Activated CD4-positive, alpha-beta T cell treated with anti-CD3 and anti-CD28 coated beads, Interleukin-10, Interleukin-2, amounts not matched to agents 100 ng/mL and 50 ng/mL, durations not matched to agents 16 hours and 8 hours (primary cell): ENCODE measurements at places on chromosomes 7 and 10.

- DNase-seq = no peak
Observed at GRCh38 chr7:24862461-24862860, 105.2 kb upstream of the GSDME start.

- peak; percentile 38 for DNase-seq
Observed at GRCh38 chr7:33050535-33051318, 11.8 kb downstream of the NT5C3A start.

DNA sequence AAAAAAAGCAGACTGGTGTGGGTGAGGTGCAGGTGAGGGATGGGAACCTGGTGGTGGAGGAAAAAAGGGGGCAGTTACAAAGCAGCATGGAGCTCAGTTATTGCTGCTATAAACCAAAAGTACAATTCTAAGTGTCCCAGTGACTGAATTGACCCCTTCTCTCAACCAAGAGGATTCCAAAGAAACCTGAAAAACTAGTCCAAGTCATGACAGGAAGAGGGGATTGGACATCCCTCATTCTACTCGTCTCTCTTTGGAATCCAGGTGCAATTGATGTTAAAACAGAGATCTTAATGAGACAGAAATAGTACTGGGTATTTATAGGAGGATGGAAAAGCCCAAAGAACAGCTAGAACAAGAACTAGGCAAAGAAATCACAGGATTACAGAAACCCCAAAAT, 322.3 kb upstream of the IGFBP3 start:
- no peak for DNase-seq

- no peak for DNase-seq
Observed at GRCh38 chr10:15370212-15370855, 755 bp downstream of the FAM171A1 start.

DNA sequence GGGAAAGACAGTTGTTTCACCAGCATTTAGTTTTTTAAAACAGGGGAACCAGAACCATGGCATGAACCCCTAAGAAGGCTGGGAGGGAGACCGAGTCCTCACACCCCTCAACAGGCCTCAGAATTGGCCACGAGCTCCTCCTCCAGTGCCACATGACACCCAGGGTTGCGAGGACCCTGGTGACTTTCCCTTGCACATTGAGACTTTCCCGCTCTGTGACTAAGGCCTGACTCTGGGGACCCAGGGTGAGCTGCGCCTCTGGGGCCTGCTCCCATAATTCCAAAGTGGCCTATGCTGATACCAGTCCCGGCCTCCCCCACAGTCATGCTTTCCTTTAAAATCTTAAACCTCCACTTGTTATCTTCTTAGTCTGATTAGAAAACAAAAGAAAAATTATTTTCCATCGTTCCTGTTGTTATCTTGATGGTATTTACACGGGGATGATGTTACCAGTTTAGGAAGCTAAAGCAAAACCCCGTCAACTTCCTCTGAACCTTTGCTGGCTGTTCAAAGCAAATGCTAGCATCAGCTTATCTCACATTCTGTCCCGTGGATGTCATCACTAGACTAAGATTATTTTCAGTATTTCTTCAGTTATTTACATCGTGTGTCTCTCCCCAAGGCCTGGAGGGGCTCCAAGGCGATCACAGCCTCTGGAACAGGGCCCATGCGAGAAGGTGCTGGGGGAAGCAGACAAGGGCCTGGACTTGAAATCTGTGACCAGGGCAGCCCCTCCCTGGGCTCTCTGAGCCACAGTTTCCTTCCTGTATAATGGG, 42.1 kb downstream of the FAM53B start:
- DNase-seq = no peak

- DNase-seq = no peak
Observed at GRCh38 chr10:80526742-80527141, 11.0 kb upstream of the SH2D4B start.

GRCh38 chr7:156478486-156478885, 162.1 kb upstream of the RNF32 start:
- DNase-seq = no peak

GRCh38 chr10:93435621-93436397, 46.3 kb downstream of the MYOF start:
- no peak for DNase-seq

GRCh38 chr7:27419581-27420177, 177.1 kb downstream of the EVX1 start:
- DNase-seq = no peak

DNA sequence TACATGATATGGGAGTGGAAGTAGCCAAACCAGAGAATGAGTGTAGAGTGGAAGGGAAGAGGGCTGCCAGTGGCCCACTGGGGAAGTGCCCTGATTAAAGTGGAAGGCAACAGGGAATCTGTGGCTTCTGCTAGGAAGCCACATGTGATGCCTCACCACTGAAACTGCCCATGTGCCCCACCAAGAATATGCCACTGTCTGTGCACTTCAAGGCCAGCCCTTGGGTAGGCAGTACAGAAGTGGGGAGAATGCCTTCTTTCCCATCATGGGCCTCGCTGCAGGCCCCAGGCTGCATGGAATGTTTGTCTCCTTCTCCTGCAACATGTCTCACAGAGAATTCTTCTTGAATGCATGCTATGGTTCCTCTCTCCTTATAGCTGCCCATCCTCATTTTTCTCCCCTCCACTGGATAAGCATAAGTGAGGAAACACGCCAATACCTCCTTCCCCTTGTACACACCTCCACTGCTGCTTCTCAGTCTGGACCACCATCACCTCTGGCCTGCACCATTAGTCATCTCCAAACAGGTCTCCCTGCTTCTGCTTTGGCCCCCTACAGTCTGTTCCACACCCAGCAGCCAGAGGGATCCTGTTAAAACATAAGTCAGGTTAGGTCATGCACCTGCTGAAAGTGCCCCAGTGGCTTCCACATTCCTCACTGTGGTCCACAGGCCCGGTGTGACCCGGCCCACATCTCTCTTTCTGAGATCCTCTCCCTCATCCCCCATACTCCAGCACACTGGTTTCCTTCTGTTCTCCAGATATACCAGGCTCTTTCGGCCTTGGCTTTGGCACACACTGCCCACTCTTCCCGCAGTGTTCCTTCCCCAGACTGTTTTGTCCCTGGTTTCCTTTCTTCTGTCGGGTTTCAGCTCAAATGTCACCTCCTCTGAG, 37.1 kb downstream of the SNX10 start:
- DNase-seq = no peak

GRCh38 chr10:98832738-98833137, 386.0 kb upstream of the HPS1 start:
- no peak for DNase-seq

DNA sequence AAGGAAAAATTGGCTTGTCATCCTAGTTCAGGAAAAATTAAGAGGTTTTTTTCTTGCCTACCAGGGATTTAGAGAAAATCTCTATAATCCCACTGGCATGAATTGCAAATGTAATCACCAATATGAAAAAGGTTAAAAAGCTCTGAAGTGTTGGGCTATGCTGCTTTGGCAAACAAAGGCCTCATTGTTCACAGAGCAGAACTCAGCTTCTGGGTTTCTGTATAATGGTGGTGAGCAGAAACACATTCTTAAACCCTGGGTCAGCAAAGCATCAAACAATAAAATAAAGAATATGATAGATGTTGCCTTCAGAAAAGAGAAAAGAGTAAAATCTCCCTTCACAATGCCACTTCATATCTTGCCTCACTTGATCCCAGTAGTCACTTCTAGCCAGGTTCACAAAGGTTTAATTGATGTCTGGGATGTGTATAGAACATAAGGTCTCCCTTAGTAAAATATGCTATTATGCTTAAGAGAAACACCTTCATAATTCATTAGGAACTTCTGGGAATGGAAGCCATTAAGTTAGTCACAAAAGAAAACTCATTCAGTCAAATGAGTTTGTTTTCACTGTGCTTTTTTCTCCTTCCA, 1255.5 kb upstream of the PHF14 start:
- DNase-seq = no peak

- DNase-seq = no peak
Observed at GRCh38 chr10:50219646-50220045, 31.7 kb downstream of the ASAH2 start.

DNA sequence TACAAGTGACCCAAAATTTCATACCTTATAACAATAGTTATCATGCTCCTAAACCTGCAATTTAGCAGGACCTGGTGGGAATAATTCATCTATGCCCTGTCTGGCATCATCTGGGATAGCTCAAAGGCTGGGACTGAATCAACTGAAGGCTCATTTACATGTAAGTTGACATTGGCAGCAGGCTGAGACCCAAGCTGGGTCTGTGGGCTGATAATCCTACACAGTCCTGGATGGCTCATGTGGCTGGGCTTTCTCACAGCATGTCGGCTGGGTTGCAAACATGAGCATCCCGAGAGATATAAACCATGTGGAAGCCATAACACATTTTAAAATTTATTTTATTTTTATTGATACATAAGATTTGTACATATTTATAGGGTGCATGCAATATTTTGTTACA, 19.5 kb upstream of the ABCB5 start:
- DNase-seq = no peak

GRCh38 chr7:146115851-146116520, 615 bp upstream of the CNTNAP2 start:
- peak; percentile 34 for DNase-seq

GRCh38 chr10:628386-629045, 61.0 kb downstream of the DIP2C start:
- DNase-seq = no peak

GRCh38 chr10:129099992-129100391, 367.0 kb upstream of the MGMT start:
- no peak for DNase-seq

DNA sequence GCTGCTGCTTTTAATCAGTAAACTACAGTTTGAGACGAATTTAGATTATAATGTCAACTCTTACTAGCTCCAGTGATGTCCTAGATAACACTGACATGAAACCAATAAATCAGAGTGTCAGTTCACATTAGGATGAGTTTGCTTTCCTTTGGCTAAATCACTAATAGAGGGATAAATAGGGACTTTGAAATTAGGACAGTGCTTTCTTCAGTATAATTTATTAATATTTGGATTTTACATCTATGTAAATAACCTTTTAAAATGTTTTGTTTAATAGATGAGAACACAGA, 55.6 kb downstream of the C1GALT1 start:
- DNase-seq = no peak

DNA sequence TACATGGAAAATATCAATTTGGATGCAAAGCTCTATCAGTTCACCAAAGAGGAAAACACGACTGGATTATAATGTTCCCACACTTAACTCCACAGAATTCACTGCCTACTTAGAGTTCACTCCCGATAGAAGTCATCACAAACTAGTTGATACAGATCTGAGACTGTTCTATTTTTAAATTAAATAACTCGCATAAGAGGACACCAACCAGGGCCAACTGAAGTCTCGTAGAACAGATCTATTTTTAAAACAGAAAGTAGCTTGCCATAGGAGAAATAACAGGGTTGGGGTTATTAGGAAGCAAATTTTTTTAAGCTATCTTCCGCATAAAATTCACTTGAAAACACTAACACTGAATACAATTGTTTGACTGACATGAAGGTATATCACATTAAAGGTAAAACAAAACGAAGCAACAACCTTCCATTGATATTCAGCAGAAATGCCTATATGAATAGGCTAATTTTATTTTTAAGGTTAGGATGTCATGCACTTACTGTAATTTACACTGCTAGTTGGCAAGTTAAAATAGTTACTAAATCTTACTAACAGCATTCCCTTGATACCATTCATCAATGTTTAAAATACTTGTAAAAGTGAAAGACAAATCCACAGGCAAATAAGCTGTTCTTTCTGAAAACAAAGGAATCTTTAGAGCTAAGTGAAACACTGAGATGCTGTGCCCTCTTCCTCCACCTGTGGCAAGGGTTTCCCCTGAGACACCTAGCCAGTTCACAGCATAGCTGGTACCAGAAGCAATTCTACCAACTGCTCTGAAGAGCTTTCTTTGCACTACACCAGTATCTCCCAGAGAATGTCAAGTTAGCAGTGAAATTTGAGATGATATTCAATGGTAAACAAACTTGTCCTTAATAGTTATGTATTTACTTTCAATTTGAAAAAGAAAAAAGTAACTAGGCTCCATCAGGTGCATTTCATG, 186.7 kb upstream of the ANK3 start:
- DNase-seq = no peak

DNA sequence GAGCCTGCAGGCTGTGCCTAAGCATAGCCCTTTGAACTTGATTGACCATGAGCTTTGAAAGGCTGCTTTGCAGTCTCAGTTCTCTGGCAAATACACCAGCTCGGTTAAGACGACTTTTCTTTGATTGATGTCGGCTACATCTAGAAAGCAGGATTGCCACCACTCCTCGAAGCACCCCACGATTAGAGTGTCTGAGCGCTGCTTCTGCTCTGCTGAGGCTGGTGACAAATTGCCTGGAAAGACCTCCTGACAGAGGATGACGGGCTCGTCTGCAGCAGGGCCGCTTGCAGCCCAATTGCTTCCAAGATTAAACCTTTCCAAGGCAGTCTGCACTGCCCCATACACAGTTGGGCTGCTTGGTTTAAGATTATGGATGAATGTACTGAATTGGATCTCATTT, 182.0 kb downstream of the CUX1 start:
- DNase-seq = no peak

DNA sequence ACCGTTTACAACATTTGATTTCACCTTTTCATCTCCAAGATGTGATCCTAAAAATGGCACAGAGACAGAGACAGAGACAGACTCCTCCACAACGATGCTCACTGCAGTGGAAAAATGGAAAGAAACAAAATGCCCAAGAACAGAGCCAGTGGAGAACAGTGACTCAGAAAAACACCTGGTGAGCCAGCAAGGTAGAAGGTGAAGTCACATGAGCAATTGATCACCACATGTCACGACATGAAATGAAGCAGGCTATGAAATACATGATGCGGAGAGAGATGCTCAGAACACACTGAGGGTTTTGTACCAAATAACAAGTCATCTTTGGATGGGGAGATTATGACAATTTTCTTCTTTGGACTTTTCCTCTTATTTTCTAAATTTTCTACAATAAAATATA, 3.5 kb downstream of the MSMB start:
- DNase-seq = no peak

DNA sequence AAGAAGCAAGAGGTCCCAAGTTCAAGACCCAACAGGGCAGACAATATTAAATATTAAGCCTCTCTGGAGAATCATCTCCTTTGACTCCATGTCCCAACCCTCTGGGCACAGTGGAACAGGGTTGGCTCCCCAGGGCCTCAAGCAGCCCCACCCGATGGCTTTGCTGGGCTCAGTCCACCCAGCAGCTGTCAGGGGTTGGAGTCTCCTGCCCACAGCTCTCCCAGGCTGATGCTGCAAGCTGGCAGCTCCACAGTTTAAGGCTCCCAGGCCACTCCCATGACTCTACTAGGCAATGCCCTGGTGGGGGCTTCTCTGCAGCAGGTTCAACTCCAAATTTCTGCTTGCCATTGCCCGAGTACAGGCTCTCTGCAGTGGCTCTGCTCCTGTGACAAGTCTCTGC, 55.1 kb downstream of the LARP4B start:
- DNase-seq = no peak

DNA sequence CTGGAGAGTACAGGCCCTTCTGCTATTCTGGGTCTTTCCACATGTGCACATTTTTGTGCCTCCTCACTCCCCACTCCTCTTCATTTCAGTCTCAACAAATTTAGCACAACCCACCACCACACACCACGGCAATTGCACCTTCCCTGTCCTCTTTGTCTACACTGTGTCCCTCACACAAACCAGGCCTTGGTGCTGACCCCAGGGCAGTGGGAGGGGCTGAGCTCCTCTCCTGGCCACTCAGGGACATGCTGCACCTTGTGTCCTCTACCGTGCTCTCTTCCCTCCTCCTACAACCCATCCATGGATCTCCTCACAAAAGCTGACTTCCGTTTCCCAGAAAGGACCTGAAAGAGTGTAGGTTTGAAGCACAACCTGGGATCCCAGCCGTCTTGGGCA, 90.9 kb upstream of the IKZF1 start:
- DNase-seq = no peak

- DNase-seq = no peak
Observed at GRCh38 chr10:127892743-127893142, at the start of gene CLRN3. TSS of gene CLRN3 (minus strand) at chr10:127892941. CDS start at chr10:127892784, 157 bp downstream.

- no peak for DNase-seq
Observed at GRCh38 chr7:143315776-143316175, at the start of gene CLCN1. TSS of gene CLCN1 (plus strand) at chr7:143316111. CDS start at chr7:143316213, 102 bp downstream.
